ENCODE measurements at places on chromosomes 12 and 14. TPM values are rescaled to one million over a fixed set of nuclear protein-coding genes. Genes with fewer than 3 reads are reported as not detected.

KITLG gene
- not detected for total RNA-seq

MAP3K12 gene
- total RNA-seq, result 3.6 TPM

KRT85 gene
- not detected for total RNA-seq

FOXG1 gene
- not detected for total RNA-seq

RHOJ gene
- total RNA-seq, result not detected

PTCSC3 gene
- not detected for total RNA-seq

NPFF gene
- total RNA-seq, result not detected

KRT8 gene
- 0.33 TPM for total RNA-seq

- no peak for DNase-seq
These were observed 117.2 kb downstream of the TTC7B start for GRCh38 chr14:90699016-90699415.

DNA sequence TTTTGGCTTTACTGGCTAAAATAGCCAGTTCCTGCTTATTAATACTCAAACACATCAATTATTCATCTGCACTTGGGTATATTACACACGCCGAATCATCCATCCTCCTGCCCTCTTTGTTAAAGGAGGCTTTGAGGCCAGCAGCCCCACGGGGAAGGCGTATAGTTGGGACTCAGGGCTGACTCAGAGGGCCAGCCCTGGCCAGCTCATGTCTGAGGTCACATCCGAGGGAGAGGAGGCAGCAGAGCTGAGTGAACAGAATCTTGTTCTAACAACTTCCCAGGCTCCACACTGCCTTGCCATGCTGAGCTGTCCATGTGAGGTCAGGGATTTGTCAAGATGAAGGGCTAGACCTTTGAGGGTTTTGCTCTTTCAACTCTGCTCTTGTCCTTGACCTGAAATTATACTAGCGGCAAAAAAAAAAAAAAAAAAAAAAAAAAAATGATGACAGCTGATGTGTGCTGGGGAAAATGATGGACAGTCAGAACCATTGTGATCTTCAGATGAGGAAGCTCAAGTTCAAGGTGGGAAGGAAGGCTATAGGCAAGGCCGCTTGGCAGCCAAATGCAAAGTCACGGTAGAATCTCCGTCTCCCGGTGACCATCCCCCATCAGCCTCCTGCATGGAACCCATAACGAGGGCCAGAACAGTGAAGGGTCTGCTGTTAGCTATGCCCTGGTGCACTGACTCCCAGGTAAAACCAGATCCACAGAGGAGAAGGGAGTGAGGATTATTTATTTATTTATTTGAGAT is 12.5 kb upstream of the MARK3 start:
- no peak for DNase-seq

GRCh38 chr12:46492471-46493085 is 120.0 kb upstream of the SLC38A2 start:
- no peak for DNase-seq

GRCh38 chr14:56351861-56352260 is 227.7 kb upstream of the TMEM260 start:
- DNase-seq, result no peak

DNA sequence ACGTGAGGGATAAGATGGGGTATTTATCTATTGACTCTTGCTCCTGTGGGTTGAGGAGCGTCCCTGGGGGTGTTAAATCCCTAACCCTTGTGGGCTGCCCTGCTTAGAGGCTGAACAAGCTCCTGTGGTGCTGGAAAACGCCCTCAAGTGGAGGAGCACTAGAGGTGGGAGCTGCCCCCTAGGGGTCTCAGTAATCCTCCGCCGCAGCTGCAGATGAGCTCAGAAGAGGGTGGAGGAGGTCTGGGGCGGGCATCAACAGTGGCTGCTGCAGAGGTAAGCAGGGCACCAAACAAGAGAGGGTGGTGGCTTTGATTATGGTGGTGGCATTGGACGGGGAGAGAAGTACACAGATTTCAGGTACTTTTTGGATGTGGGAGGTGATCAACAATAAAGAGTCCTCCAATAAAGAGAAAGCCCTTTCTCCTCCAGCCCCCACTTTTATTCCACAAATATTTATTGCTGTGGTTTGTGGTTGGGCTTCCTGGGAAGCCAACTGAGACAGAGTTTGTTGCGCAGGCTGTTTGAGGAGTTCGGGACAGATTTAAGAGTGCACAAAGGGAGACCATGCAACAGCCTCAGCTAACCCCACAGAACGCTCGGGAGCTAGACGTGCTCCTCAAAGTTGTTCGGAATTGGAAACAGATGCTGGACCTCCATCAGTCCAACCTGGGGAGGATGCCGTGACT is 179.9 kb downstream of the ADCK1 start:
- no peak for DNase-seq

DNA sequence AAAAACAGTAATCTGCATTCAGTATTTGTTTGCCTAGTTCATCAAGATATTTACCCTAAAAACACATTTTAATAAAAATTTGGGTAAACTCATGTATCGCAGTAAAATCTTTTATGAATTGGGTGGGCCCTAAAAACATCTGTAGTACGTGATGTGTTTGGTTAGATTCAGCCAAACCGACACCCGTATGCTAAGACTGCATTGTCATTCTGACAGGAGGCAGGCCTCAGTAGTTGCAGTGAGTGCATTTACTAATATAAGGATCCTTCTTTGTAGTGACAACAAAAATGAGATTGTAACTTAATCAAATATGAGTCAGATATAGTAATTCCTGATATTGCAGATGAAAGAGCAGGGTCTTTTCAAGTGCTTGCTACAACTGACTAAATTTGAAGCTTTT is 191.8 kb downstream of the SLC16A7 start:
- DNase-seq, result no peak

- DNase-seq, result no peak
These were observed 29.4 kb upstream of the SNRPF start for GRCh38 chr12:95829395-95829794.

GRCh38 chr12:78540606-78541336 is 323.8 kb upstream of the SYT1 start:
- DNase-seq, result no peak

DNA sequence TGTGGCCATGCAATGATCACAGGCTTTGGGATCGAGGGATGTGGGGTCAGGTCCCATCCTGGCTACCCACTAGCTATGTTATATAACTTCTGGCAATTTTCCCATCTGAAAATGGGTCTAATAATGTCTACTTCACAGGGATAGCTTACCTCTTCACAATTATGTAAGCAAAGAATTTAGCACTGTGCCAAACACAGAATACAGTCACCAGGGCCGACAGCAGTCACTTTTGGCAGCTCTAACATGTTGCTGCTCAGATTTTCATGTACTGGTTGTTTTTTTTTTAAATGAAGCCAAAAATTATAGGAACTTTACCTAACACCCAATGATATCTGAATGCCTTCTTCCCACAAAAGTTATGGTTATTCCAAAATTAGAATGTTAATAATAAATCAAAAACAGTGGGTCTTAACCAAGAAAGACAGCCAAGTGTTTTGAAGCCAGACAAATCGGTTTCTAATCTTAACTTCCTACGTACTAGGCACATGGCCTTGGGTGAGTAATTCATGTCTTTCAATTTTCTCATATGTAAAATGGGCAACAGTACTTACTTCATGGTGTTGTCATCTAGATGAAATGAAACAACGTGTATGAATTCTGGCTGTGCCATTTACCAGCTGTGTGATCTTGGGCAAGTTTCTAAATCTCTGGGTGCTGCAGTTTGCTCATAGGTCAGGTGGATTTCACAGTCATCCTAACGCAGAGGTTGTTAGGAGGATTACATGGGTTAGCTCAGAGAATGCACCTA is 13.0 kb upstream of the PCED1B start:
- DNase-seq, result no peak

GRCh38 chr14:102930753-102931579 is 8.5 kb downstream of the AMN start:
- DNase-seq, result no peak

DNA sequence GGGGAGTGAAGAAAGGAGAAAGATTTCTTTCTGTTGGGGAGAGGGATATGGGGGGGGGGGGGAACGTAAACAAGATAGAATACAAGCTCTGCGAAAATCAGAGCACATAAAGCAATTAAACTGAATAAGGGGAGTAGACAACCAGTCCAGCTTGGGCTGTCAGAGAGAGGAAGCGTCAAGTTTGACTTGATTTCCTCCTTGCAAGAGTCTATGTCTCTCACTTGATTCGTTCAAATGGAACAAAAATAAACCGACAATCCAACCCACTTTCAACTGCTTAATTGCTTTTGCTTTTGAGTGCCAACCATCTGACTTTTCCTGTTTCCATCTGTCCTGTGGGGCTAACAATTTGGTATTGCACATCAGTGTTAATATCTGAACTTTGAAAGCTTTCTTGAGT is 942 bp downstream of the SYT1 start:
- no peak for DNase-seq
